HFFc6 (cell line): ENCODE measurements at places on chromosomes 5 and 9. TPM values are rescaled to one million over a fixed set of nuclear protein-coding genes. Genes with fewer than 3 reads are reported as not detected.

DNA sequence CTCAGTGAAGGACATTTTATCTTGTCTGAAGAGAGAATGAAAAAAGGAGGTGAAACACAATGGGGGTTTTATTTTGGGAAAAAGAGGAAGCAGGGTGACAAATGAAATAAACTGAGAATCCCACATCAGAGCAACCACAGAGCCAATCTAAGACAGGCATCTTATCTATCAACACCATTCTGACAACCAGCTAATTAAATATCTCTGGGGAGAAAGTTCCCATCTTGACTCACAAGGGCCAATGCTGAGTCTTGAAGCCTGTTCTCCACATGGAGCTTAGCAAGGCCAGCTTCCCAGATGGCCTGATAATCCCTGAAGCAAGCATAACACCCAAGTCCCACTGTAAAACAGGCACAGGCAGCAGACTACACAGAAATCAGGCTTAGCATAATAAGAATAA is 30.4 kb downstream of the DPYSL3 start:
- H3K27me3 ChIP-seq: no peaks in the 10 kb centered on the region; the same call in 1 of the 2 replicates
- H3K27ac ChIP-seq: peak overlapping the region; percentile 70; the same call in 1 of the 2 replicates
- no peak overlapping the region for H3K4me3 ChIP-seq
- peaks cover 58% of the 10 kb centered on the region for H3K4me1 ChIP-seq

- peaks cover 3% of the 10 kb centered on the region; the same call in 1 of the 2 replicates for H3K4me1 ChIP-seq
- DNase-seq: no peak
- H3K36me3 ChIP-seq: peaks cover 20% of the 10 kb centered on the region; the same call in 1 of the 2 replicates
- no peak overlapping the region for H3K4me3 ChIP-seq
- H3K27me3 ChIP-seq: 0 out of 2 replicates have a peak, but pooled peaks cover 2% of the 10 kb centered on the region
These were observed 163.4 kb downstream of the FER start for GRCh38 chr5:108911055-108911454.

DNA sequence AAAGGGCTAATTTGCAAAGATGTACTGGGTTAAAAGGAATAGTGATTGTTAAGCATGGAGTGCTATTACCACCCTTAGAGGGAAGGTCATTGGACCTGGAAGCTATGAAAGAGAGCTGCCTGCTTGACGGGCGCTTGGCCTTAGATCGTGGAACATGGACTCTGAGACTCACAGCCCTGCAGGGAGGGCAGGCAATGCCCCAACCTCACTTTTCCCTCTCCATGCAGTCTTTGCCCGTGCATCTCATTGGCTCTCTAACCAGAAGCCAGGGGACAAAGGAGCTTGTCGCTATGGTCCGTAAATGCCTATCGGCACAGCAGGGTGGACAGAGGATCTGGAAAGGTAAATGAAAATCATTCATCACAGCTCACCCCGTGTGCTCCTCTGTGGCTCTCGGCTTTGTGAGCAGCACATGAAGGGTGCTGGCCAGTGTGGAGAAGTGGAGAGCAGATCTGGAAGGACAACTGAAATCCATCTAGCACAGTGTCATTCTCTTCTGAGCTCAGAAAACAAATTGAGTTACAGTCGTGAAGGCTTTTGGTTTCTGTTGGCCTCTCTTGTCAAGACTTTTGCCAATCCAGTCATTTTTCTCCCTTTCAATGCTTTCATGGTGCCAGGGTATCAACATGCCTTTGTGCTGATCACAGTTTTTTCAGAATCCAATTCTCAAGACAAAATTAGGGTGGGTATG is 186.2 kb downstream of the SNX18 start:
- peak overlapping the region; percentile 54; the same call in 1 of the 2 replicates for H3K4me3 ChIP-seq
- DNase-seq: no peak
- peaks cover 59% of the 10 kb centered on the region for H3K4me1 ChIP-seq
- H3K27ac ChIP-seq: peak overlapping the region; percentile 92

- H3K27me3 ChIP-seq: peaks cover 3% of the 10 kb centered on the region; the same call in 1 of the 2 replicates
- peaks cover 6% of the 10 kb centered on the region; the same call in 1 of the 2 replicates for H3K4me1 ChIP-seq
- H3K27ac ChIP-seq: no peak overlapping the region
- no peak overlapping the region for H3K4me3 ChIP-seq
- DNase-seq: no peak
These were observed 89.5 kb upstream of the SLC1A1 start for GRCh38 chr9:4400731-4401130.

DNA sequence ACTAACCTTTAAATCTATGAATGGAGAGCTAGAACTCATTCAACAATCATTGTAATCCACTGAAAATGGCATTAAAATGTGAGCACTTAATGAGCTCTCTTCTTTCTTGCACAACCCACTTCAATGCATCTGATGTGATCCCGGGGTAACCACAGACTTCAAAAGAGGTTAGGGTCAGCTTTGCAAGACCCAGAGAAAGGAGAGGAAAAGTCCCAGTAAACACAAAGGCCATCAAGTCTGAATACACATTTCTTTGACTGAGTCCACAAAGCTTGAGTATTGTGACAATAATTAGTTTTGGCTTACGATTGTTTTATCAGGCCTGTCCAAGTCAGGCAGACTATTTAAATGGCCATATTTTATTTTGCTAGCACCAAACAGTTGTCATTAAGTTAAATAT is 148.8 kb upstream of the ZNF608 start:
- H3K36me3 ChIP-seq: no peaks in the 10 kb centered on the region
- no peak for DNase-seq
- no peaks in the 10 kb centered on the region for H3K4me1 ChIP-seq
- H3K27ac ChIP-seq: no peak overlapping the region
- H3K4me3 ChIP-seq: no peak overlapping the region

DNA sequence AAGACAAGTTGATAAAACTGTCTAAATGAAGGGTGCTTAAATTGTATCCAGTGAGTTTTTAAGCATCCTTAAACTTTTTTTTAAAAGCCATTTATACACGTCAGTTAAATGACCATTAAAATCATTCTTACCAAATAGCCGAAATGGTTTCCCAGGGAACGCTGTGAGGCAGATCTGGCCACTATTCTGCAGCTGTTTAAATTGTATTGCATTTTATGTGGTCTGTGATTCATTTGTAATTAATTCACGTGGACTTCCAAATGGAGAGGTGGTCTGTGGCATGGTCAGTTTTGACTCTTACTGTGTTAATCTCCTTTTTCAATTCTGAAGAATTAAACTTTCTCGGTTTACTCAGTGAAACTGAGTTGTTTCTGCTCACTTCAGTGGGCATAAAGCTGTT is 113.7 kb upstream of the OTULINL start:
- H3K4me1 ChIP-seq: peaks cover 85% of the 10 kb centered on the region
- no peak for DNase-seq
- no peak overlapping the region for H3K4me3 ChIP-seq
- H3K27ac ChIP-seq: peak overlapping the region; percentile 77

GRCh38 chr5:79840084-79840990 is 150.7 kb downstream of the CMYA5 start:
- H3K27me3 ChIP-seq: peaks cover 16% of the 10 kb centered on the region
- no peak overlapping the region for H3K4me3 ChIP-seq
- peaks cover 20% of the 10 kb centered on the region for H3K4me1 ChIP-seq
- no peak for DNase-seq

Gene EIF4EBP3
- total RNA-seq: 3.4 to 5.6 TPM (median 3.7 TPM) in 3 replicates

DNA sequence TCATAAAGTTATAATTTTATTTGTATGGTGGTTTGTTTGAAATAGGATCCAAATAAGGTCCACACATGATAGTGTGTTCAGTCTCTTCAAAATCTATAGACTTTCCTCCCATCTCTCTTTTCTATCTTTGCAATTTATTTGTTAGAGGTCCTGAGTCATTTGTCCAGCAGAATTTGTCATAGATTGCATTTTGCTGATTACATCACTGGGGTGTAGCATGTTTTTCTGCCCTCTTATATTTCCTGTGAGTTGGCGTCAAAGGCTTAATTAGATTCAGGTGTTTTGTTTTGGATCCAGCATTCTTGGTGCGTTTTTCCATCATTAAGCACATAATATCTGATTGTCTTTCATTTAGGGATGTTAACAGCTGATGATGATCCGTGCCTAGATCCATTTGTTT is 15.0 kb downstream of the CYFIP2 start:
- peak; percentile 53 for DNase-seq
- H3K27ac ChIP-seq: peak overlapping the region; percentile 27
- peaks cover 2% of the 10 kb centered on the region; the same call in 1 of the 2 replicates for H3K27me3 ChIP-seq
- peak overlapping the region; percentile 44 for H3K4me3 ChIP-seq
- H3K36me3 ChIP-seq: no peaks in the 10 kb centered on the region

GRCh38 chr5:171907725-171908343 is 98.6 kb downstream of the FBXW11 start:
- no peak overlapping the region for H3K27ac ChIP-seq
- H3K36me3 ChIP-seq: no peaks in the 10 kb centered on the region; the same call in 1 of the 2 replicates
- H3K4me3 ChIP-seq: no peak overlapping the region
